Stimulated activated CD4-positive, alpha-beta T cell treated with anti-CD3 and anti-CD28 coated beads, Interleukin-12 subunit alpha, Interleukin-12 subunit beta, amount 100 ng/mL, for 4 hours (primary cell): ENCODE measurements at places on chromosomes 2 and 18.

DNA sequence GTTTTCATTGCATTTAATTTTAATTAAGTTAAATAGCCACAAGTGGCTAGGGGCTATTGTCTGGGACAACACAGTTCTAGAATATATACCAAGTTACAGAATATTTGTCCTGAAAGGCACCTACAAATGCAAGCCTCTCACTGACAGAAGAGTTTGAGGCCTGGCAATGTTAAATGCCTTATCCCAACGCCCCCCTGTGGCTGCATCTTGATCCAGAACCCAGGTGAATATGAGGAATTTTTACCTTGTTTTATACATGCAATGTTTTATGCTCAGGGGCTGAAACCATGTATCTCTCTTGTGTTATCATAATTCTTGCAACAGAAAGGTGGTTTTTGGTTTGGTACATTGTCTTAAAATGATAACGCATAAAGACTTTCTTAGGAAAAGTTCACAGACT, 71.8 kb upstream of the SEC11C start:
- peak; percentile 11 for DNase-seq

- no peak for DNase-seq
Observed at GRCh38 chr2:161420406-161421074, 4.4 kb downstream of the TBR1 start.

DNA sequence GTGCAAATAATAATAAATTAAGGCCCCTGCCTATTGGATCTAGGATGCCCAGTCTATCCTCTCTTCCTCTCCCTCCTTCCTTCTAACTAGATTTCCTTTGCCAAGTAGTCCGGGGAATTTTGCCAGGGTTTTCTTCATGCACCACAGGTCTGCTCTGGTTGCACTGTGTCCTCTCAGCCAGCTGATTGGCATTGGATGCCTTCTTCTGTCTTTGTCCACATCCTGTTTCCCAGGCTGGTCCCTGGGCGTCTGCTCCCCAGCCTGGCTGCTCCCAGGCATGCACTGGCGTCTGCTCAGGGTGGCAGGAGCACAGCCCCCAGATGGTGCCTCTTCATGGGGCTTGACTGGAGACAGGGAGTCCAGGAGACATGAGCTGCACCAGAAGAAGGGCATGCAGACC, 66.4 kb downstream of the GALR1 start:
- DNase-seq, result no peak

- DNase-seq, result no peak
Observed at GRCh38 chr2:123061534-123061933, 963.6 kb upstream of the CNTNAP5 start.

- no peak for DNase-seq
Observed at GRCh38 chr2:173713904-173714555, 251.1 kb downstream of the SP3 start.

- no peak for DNase-seq
Observed at GRCh38 chr2:197674591-197674990, 796 bp downstream of the RFTN2 start.

DNA sequence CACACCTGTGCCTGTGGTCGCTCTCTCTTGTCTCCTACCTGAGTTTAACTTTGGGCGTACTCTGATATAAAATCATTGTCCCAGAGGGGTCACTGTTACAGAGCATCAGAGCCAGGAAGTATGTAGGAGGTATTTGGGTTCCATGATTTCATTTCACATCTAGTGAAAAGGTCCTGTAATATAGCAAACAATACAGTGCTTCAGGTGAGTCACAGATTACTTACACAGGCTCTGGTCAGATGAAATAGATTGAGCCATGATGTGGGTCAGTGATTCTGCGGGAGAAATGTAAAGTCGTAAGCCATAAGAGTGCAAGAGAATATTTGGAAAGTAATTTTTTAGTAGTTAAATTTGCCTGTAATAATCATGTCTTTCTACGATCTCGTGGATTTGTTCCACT, 70.2 kb downstream of the SOCS6 start:
- no peak for DNase-seq

DNA sequence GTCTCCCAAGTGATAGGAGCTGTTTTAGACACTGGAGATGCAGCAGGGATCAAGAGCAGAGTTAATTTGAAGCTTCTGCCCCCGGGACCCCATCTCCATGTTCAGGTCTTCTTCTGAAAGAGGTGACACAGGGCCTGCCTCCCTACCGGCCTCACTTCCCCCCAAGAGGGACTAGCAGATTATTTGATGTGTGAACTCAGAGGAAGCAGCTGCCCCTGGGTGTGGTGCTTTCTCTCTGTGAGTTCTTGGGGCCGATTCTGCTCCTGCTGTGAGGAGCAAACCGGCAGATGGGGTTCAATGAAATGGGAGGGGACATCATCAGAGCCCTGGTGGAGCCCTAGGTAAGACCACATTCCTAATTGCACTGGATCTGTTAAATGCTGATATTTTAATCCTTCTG, 193.4 kb downstream of the FBXO15 start:
- DNase-seq, result no peak

- DNase-seq, result no peak
Observed at GRCh38 chr2:37590119-37590571, 81.3 kb downstream of the CDC42EP3 start.

DNA sequence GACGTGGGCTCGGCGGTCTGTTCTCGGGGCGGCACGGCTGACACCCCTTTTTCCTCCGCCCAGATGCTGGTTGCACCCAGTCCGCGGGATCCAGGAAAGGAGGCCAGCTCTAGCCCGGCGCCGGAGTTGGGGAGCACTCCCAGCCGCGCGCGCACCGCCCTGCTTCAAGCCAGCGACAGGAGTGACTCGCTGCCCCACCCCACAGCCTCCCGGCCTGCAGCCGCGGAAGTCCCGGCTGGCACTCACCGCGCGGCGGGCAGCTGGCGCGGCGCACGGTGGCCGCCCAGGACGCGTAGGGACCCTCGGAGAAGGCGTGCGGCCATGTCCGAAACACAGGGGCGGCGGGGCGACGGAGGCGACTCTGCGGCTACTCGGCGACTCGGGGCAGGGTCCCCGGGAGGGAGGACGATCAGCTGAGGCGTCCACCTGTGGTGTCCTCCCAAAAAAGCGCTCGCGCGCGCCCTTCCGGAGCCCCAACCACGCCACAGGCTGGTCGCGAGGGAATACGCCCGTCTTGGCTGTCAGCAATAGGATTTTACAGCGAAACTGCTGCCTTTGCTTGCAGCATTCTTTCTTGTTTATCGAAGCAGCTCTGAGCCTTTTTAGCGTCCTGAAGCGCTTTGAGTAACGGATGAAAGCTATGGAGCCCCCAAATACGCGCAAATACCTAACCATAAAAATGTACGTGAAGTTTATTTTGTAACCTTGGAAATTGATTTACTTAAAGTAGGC, at the start of gene ACADL:
Gene ACADL, minus strand, starts transcription at position 507 of the 732 bp plus-strand sequence. Its CDS starts 184 bp downstream, at position 323.
- DNase-seq, result peak; percentile 1

DNA sequence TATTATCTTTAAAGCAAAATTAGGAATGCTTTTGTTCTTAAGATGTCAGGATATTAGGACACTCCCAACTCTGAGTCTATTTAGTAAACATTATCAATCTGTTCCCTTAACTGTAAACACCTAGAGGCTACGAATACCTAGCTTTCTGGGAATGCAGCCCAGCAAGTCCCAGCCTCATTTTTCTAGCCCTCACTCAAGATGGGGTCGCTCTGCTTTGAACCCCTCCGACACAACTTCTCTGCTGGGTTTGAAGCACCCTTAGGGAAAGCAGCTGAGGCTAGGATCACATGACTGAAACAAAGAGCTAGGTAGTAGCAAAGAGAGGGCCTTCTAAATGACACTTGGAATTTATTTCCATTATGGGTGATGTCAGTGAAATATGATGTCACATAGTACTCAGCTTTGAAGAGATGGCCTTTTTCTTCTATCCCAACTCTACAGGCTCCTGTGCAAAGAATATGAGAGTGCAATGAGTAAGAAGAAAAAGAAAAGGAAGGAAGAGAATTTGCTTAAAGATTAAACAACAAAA, 114.7 kb downstream of the CSRNP3 start:
- no peak for DNase-seq

GRCh38 chr18:33821503-33821902, 243.5 kb downstream of the ASXL3 start:
- DNase-seq, result no peak

DNA sequence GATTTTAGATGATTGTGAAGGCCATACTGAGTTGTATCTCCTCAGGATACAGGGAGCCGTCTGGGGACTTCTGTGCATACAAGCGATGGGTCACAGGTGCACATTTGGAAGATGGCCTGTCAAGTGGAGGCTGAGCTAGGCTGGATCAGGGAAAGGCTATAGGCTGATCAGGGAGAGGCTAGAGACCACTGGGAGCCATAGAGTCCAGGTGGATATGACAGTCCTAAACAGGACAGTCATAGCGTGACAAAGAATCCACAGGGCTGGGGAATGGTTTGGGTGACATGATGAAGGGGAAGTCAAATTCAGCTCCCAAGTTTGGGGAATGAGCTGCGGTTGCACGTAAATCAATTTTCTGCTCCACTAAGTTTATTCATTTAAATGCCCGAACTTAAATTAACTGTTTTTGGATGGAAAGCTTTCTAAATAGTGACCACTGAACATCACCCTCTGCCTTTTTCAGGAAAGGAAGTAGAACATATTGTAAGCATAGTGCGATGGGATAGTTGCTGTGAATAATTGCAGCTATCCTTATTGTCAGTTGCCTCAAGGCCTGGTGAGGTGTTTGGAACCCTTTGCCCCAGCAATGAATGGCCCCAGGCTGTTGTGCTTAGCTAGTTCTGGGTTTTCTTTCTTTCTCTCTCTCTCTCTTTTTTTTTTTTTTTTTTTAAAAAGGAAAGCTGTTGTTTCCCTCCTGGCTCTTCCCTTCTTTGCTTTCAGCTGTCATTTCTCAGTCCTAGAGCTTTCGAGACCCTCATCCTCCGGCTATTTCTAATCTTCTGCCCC, 50.5 kb downstream of the KLHL29 start:
- DNase-seq, result no peak

DNA sequence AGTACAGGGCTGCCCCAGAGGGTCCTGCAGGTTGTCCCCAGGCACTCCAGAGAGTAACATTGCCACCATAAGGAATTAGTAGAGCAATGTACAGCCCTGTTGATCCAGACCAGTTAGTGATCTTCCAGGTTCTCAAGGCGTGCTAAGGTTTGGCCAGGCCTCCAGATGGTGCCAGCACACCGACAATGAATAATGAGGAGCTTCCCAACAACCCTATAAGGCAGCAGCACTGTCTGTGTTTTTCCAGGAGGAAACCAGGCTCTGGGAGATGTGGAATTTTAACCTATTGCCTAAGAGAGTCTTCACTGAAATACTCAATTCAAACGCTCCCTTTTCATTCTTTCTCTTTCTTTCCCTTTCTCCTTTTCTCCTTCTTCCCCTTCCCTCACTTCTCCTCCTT, 122.1 kb downstream of the MGAT5 start:
- DNase-seq, result no peak

GRCh38 chr2:15498554-15498953, 62.6 kb downstream of the NBAS start:
- no peak for DNase-seq

- no peak for DNase-seq
Observed at GRCh38 chr2:15800495-15801329, 139.6 kb upstream of the MYCN start.

- DNase-seq, result no peak
Observed at GRCh38 chr2:20050104-20050645, 1.3 kb downstream of the LAPTM4A start.

- no peak for DNase-seq
Observed at GRCh38 chr2:142754182-142754581, 123.3 kb upstream of the KYNU start.

- no peak for DNase-seq
Observed at GRCh38 chr2:101467306-101467705, 7.6 kb downstream of the RFX8 start.

DNA sequence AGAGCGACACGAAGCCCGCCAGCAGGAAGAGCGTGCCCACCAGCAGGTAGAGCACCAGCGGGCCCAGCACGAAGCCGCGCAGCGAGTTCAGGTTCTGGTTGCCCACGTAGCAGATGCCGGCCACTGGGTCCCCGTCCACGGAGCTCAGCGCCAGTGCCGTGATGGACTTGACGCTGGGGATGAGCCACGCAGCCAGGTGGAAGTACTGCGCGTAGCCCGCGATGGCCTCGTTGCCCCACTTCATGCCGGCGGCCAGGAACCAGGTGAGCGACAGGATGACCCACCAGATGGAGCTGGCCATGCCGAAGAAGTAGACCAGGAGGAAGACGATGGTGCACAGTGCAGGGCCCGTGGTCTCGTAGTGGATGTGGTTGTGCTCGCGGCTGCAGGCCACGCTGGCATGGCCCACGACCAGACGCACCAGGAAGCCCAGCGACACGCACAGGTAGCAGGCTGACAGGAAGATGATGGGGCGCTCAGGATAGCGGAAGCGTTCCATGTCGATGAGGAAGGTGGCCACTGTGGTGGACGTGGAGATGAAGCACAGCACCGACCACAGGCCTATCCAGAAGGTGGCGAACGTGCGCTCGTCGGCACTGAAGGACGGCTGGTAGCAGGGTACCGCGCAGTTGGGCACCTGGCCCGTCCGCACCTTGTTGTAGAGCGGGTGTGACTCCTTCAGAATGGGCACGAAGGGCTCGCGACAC, 2.1 kb downstream of the FZD5 start:
- DNase-seq, result peak; percentile 6

GRCh38 chr2:177553176-177553884, 160.8 kb downstream of the AGPS start:
- DNase-seq, result no peak

GRCh38 chr2:69298261-69298660, 88.8 kb downstream of the GFPT1 start:
- DNase-seq, result no peak

DNA sequence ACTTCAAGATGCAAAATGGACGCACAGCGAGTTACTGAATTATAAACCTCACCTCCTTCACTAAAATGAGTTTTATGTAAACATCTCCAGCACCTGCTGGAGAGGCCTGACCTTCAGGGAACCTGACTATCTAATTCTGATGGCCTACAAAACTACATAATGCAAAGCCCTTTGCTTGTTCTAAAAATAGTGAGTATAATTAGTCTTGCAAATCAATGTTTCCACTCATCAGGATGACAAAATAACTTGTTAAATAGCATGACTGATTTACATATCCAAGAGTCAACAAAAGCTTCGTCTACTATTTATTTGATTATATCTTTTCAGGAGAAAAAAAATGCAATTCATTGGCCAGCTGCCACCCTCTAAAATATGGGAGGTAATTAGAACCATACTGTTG, 326.3 kb upstream of the MC4R start:
- DNase-seq, result no peak

DNA sequence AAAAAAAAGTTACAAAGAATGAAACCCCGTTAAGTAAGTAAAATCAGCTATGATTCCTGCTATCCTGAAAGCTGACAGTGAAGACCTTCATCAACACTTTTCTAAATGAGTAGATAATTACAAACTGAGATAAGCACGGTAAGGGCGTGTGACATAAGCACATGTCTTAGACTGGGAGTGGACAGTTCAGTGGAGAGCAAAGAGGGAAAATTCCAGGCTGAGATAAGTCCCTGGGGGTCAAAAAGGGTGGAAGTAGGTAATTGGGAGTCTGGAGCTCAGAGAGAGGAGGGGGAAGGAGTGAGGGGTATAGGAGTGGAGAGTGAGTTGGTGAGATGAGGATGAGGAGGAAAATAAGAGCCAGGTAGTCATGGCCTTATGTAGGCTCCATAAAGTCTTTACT, 4.4 kb upstream of the IL1A start:
- DNase-seq, result no peak

- peak; percentile 3 for DNase-seq
Observed at GRCh38 chr18:51235009-51235789, 37.7 kb upstream of the MEX3C start.
